ENCODE measurements at places on chromosomes 5 and 9. TPM values are rescaled to one million over a fixed set of nuclear protein-coding genes. Genes with fewer than 3 reads are reported as not detected.

Gene CXCL14
- total RNA-seq = not detected

Gene SEPTIN8
- total RNA-seq = 3.8 TPM

Gene SCGB3A2
- not detected for total RNA-seq

Gene TICAM2
- 1.2 TPM for total RNA-seq

Gene MARCOL
- not detected for total RNA-seq

Gene FRMD3
- 15.1 TPM for total RNA-seq

Gene ECSCR
- total RNA-seq = not detected

Gene PITX1
- total RNA-seq = not detected

Gene TNFSF8
- 83.1 TPM for total RNA-seq

Gene C5orf58
- total RNA-seq = not detected

Gene PARP8
- 201 TPM for total RNA-seq

Gene ENTPD8
- not detected for total RNA-seq

Gene CCL21
- total RNA-seq = not detected

Gene STPG3
- total RNA-seq = not detected

Gene DIRAS2
- total RNA-seq = not detected

Gene PSD2
- 0.10 TPM for total RNA-seq

Gene SPINK1
- total RNA-seq = 0.21 TPM

Gene ADGRV1
- 0.94 TPM for total RNA-seq

Gene PCDHB3
- under 0.01 TPM for total RNA-seq

Measured in mononuclear cell (primary cell).